ENCODE measurements at places on chromosomes 16 and 17. TPM values are rescaled to one million over a fixed set of nuclear protein-coding genes. Genes with fewer than 3 reads are reported as not detected.

- peak; percentile 69 for DNase-seq
Observed at GRCh38 chr16:12166271-12166670, 189.7 kb downstream of the SNX29 start.

DNA sequence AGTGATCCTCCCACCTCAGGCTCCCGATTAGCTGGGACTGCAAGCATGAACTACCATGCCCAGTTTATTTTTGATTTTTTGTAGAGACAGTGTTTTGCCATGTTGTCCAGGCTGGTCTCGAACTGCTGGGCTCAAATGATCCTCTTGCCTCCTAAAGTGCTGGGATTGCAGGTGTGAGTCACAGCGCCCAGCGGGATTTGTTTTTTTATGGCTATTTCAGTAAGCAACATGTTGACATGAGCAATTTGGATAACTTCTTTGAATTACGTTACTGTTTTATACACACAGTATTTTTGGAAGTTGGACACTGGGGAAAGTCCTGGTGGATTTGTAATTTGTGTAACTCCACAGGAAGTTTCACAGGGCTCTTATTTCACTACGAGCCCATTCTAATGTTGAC is 18.5 kb upstream of the RHOT1 start:
- no peak for DNase-seq

DNA sequence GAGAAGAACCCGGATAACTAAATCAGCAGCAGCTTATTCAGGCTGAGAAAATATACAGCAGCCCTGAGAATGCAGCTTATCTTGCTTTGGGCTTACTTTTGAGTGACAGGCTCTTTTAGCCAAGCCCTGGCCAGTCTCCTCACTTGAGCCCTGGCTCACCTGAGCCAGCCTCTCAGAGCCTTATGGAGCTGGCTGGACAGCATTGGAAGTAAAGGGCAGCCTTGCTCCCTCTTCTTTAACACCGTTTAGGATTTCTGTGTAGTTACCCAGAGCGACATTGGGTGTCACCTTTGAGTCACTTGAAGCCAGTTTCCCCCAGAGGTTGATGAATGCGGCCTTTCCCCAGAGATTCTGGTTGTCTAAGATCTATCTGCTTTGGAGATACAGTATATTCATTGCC is 7.7 kb upstream of the NPIPB2 start:
- DNase-seq: peak; percentile 84

DNA sequence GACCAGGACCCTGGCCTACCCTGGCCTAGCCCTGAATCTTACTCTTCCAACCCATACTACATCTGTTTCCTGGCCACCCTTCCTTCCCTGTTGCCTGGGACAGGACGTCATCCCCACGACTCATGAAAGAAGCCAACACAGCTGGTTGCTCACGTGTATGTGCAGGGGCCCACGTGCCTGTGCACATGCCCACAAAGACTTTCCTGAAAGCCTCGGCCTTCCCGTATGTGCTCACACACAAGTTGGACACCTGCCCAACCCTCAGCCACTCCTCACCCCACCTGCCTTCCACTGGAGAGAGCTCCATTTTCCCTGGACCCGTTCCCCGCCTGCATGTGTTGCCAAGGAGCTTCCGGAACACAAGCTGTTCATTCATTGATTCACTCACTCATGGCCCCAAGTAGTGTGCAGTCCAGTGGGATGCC is 7.0 kb downstream of the PLXDC1 start:
- DNase-seq: no peak

GRCh38 chr17:74862108-74862901 is 2.6 kb upstream of the GRIN2C start:
- DNase-seq: peak; percentile 98

DNA sequence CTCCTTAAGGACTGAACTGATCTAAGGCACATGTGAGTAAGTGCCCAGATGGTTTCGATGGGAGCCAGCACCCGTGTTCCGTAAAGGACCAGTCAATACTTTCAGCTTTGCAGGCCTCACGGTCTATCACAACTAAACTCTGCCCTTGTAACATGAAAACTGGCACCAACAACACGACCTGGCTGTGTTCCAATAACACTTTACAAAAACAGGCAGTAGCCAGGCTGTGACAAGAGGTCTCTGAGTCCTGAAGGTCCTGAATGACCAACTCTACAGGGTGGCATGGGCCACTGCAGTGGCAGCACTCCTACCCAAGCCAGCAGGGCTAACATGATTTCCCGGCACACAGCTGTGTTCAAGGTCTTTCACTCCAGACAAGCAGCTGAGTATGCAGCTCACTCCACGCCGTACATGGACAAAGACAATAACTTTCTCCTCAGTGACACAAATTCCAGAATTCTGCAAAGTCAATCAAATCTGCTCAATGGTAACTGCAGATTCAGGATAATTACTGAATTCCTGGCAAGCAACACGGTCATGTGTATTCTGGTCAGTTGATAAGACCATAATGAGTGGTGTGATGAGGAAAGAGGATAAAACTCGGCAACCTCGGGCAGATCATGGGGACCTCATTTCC is 15.3 kb downstream of the NPLOC4 start:
- DNase-seq: no peak

GRCh38 chr16:48681520-48681919 is 71.5 kb upstream of the N4BP1 start:
- DNase-seq: no peak

The ASPHD1 gene
- 4.1 TPM for total RNA-seq

GRCh38 chr17:21286066-21286770 is 1.7 kb downstream of the MAP2K3 start:
- no peak for DNase-seq

DNA sequence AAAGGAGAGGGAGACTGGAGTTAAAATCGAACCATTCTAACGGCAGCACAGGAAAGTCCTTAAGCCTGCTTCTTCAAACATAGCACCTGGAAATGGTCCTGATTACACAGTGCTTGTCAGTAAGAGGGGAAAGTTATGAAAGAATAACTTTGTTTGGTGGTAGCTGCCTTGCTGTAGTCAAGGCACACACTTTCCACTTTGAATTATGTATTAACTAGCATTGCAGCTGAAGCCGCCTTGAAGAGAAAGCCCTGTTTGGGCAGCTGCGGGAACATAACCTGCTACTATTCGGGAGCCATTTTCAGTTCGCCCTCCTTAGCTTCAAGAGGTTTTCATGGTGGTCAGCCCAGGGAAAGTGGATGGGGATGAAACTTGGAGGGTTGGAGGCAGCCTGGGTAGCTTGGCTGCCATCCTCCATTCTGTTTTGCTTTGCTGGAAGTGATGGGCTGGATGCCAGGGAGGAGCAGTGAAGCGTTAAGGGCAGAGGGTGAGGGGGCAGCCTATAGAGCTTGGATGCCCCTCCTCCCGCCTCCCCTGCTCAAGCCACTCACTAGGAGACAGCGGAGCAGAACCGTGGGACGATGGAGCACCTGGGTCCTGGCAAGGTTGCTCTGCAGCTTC is 5.3 kb upstream of the HAS3 start:
- DNase-seq: no peak

GRCh38 chr17:57234061-57234738 is 22.1 kb upstream of the MSI2 start:
- no peak for DNase-seq

DNA sequence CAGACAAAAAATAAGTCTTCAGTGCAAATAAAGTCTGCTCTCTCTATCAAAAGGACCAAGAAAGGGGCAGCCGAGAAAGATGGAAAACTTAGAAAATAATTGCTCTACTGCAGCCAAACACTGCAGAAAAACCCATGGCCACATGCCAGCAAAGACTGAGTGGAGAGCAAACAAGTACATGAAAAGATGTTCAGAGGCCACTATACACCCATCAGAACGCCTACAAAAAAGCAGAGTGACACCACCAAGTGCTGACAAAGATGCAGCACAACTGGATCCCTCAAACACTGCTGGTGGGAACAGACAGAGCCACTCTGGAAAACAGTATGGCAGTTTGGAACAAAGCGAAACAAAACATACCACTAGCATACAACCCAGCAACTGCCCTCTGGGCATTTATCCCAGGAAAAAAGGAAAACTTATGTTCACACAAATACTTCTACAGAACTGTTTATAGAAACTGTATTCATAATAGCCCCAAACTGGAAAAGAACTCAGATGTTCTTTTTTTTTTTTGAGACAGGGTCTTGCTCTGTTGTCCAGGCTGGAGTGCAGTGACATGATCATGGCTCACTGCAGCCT is 36.7 kb downstream of the KIAA0753 start:
- DNase-seq: no peak

The PIRT gene
- total RNA-seq: not detected

The EPN2 gene
- 46.0 TPM for total RNA-seq

DNA sequence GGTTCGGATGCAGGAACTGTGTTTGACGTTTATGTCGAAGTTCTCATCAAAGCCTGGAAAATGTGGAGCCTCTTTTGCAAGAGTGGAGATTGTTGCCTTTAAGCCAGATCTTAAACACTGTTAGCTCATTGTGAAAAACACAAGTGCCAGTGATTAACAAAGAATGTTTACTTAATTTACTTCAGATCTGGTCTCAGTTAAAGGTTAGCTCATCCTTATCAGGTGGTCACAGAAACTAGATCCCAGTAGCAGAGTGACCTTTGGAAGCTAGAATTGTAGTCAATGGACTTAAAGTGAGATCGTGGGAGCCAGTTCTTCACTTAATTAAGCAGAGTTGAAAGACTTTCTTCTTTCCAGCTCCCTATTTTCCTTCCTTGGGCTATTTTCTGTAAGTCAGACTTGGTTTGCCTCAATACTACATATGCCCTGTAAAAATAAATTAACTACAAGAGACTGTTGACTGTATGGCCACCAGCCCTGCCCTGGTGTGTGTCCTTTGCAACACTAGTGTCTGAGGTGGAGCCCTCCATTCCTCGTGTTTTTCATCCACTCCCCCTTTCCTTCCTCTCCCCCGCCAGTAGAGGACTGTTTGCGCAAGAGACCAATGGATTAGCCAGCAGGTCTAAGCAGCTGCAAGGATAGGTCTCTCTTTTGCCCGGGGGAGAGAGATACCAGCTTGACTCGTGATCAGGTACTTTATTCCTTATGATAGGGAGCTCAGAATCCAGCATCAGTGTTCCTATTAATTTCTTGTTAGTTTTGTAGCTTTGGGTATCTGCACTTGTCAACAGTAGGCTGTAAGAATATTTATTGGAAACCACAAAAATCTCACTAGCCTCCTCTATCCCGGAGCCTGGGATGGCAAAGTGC is 20.2 kb downstream of the FBXO39 start:
- peak; percentile 62 for DNase-seq

GRCh38 chr17:45925311-45925710 is 31.0 kb downstream of the MAPT start:
- no peak for DNase-seq

- DNase-seq: no peak
Observed at GRCh38 chr16:3349175-3349574, 6.5 kb upstream of the OR2C1 start.

- peak; percentile 95 for DNase-seq
Observed at GRCh38 chr17:18143044-18143936, 34.7 kb downstream of the MYO15A start.

DNA sequence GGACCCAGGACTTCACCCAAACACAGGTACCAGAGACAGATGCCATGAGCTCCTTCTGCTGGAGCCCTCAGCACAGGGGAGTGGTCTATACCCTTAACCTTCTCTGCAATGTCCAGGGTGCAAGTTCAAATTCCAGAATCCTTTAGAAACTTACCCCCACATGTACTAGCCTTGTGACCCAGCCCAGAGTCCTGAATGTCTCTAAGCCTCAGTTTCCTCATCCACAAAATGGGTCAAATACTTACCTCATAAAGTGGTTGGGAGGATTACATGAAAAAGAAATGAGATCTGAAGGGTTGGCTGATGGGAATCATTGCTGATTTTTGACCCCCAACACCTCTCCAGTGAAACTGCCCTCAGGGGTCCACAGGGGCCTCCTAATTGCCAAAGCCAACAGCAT is 21.7 kb downstream of the COTL1 start:
- DNase-seq: no peak

DNA sequence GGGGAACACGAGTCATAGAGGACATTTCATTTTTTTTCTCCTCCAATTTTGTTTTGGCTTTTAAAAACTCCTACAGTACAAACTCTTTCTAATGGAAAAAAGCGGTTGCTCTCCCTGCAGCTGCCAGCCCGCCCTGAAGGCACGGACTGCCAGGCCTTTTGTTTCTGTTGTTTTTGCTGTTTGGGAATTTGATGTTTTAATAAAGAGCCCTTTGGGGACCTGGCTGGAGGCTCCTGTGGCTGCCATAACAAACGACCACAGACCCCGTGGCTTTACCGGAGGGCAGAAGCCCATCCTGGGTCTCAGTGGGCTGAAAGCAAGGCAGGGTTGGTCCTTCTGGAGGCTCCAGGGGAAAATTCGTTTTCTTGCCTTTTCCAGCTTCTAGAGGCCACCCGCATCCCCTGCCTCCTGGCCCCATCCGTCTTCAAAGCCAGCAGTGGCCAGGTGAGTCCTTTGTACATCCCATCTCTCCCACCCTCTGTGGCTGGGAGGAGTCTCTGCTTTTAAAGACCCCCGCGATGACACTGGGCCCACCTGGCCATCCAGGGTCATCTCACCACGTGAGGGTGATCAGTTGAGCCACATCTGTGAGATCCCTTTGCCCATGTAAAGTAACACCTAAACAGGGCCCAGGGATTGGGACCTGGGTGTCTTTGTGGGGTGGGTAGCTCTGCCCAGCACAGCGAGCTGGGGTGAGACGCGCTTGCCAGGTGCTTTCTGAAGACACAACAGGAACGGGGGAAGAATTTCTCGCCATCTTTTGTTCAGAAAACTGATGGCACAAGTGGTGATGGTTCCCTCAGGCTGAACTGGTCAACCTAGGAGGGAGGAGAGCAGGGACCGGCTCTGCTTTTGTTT is 113.9 kb downstream of the BANP start:
- no peak for DNase-seq

GRCh38 chr17:64200080-64201032 is 62.7 kb downstream of the TEX2 start:
- no peak for DNase-seq

DNA sequence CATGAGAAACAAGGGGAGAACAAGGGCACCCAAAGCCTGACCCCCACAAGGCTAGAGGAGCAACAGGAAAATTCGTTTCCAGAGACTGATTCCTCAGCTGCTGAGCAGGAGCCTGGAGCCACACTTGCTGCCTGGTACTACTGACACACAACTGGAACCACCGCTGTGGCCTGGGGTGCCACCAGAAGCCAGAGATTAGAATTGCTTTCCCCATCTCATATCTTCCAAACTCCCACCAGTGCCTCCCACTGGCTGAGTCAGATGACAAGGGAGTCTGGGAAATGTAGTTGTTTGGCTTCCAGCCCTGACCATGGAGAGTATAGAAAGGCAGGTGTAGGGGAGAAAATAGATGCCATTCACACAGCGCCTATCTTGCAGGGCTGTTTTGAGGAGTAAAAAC is 4.1 kb upstream of the TMEM11 start:
- DNase-seq: peak; percentile 87

The KRTAP16-1 gene
- not detected for total RNA-seq

GRCh38 chr17:67121316-67121891 is 77.0 kb downstream of the CACNG1 start:
- DNase-seq: no peak

DNA sequence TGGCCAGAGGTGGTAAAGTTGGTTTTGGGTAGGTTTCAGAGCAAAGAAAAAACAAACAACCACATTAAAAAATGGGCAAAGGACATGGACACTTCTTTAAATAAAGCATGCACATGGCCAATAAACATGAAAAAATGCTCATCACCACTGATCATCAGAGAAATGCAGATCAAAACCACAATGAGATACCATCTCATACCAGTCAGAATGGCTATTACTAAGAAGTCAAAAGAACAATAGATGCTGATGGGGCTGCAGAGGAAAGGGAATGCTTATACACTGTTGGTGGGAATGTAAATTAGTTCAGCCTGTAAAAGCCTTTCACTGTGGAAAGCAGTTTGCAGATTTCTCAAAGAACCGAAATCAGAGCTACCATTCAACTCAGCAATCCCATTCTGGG is 598.4 kb upstream of the SOX9 start:
- no peak for DNase-seq

Measured in endodermal cell (in vitro differentiated cells).